ENCODE measurements at places on chromosomes 13 and 19.
A peak's percentile ranks its signal among the peaks of the same experiment; 100 is the strongest.

DNA sequence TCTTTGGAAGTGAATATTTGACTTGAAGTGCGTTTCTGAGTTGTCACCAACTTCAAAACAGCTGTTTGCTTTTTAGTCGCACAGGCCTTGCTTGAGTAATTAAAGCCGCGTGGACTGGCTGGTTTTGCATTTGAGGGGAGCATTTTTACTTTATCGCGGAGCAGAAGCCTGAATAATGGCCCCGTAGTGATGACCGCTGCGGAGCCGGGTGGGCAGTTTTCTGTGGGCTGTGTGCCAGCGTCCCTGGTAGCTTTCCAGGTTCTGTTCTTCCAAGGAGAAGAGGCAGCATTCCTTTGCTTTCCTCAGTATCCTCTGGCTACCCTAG lies 1.1 kb downstream of the NAA16 start:
- no peak for DNase-seq

- DNase-seq = peak; percentile 18
Observed at GRCh38 chr19:3366753-3367627, 607 bp downstream of the NFIC start.

- DNase-seq = peak; percentile 80
Observed at GRCh38 chr13:106523576-106523975, 11.9 kb downstream of the EFNB2 start.

GRCh38 chr13:66296328-66296727 lies 933.8 kb downstream of the PCDH9 start:
- no peak for DNase-seq

- DNase-seq = peak; percentile 87
Observed at GRCh38 chr13:48400850-48401291, 12.0 kb downstream of the LPAR6 start.

GRCh38 chr19:51489113-51489512 lies 10.8 kb downstream of the CEACAM18 start:
- DNase-seq = no peak

DNA sequence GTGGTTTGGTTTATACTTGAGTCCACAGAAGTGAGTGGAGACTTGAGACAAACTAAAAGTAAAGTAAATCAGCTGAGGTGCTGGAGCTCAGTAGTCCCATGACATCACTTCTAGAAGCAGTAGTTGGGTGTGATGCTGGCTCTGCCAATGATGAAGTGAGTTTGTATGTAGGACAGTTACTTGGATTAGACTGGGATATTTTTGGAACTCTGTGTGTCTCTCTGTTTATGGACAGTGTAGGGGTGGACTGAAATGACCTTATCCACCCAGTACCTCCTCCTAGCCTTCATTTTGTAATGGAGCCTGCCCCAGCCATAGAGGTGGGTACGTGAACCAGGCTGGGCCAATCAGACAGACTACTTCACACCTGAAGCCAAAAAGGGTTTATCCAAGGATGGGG lies 52.2 kb downstream of the POLR1D start:
- no peak for DNase-seq

GRCh38 chr19:37077501-37077933 lies 716 bp upstream of the ZNF420 start:
- DNase-seq = no peak

GRCh38 chr19:6378041-6378440 lies 2.3 kb upstream of the PSPN start:
- no peak for DNase-seq

DNA sequence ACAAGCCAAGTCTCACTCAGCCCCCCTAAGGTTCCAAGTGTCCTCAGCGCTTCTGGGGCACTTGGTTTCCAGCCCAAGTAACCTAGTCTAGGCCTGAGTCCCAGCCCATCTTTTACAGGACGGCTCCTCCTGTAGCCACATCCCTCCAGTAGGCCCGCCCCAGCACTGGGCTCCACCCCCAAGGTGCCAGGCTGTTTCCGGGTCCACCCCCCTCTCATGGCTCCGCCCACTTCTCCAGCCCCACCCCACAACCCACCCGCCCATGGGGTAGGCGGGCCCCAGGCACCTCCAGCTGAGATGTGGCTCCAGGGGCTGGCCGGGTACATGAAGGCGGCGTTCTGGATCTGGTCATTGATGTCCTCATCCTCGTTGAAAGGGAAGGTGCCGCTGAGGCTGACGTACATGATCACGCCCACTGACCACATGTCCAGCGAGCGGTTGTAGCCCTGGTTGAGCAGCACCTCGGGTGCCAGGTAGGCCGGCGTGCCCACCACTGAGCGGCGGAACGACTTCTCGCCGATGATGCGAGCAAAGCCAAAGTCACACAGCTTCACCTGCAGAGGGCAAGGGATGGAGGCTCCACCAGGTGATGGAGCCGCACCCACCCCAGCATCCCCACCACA lies 17.2 kb upstream of the DACT3 start:
- DNase-seq = peak; percentile 17

GRCh38 chr19:42284591-42285341 lies 15.7 kb downstream of the CIC start:
- no peak for DNase-seq

GRCh38 chr13:73603646-73604045 lies 530.6 kb downstream of the KLF12 start:
- DNase-seq = no peak

- peak; percentile 100 for DNase-seq
Observed at GRCh38 chr19:36114721-36115452, at the start of gene POLR2I. POLR2I (minus strand) TSS chr19:36114875; CDS start chr19:36114856, 19 bp downstream.

GRCh38 chr13:112894423-112894672 lies 74.7 kb upstream of the MCF2L start:
- DNase-seq = no peak

DNA sequence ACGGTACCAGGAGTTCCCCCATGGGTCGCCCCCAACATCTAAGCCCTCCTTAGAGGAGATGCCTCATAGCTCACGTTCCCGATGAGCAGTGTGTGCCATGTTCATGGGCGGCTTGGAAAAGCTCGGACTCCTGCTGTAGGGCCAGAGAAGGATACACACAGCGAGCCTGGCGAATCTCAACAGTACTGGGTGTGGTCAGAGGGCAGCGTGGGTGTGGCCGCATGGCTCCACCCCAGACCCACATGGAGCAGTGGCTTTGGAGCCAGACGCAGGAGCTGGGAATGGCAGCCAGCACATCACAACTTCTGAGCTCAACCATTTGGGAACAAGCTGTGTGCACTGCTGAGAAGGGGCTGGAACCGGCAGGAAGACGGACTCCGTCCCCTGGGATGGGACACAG lies 15.6 kb downstream of the CAPS start:
- no peak for DNase-seq

Data from foreskin fibroblast (primary cell).